ENCODE measurements at places on chromosomes 12 and 14.

DNA sequence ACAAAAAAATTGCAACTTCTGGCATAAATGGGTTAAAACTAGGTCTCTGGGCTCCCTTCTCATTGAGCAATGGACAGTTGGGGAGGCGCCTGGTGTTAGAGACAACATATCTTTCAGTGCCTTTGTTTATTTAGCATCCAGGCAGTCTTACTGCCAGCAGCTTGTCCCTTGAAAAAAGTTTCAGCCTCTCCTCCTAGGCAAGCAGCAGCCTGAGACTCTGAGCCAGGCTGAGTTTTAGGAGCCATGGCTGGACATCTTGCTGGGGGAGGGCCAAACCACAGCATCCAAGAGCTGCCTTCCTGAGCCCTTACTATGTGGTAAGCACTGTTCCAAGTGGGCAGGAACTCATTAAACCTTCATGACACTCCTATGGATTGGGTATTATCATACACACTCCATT, 10.1 kb upstream of the JDP2 start:
- no peak for DNase-seq

DNA sequence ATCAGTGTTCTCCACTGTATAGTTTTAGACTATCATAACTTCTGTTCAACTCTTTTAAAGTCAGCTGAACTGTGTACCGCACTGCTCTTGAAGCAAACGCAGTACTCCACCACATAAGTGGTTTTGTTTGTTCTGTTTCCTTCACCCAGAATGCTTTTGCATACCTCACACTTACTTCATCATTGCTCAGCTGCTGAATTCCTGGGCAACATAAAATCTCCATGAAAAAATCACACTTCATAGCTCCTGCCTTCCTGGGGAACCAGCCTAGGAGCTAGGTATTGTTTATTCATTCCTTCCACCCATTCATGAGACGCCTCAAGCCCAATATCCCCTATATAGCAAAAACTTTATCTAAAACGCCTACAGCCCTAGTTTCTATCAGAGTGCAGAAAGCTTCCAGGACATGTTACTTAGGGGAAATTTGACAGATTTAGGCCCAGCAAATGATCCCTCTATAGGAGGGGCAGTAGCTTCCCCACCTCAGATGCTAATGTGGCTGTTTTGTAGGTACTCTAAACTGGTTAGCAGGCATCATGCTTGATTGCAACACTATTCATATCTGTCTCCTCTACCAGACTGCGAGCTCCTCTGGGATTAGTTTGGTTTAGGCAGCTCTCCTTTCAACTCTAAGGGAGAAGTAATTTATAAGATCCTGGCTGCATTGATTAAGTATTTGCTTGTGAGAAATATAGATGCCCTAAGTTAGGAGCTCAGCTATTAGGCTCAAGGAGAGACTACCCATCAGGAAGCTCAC, 44.5 kb downstream of the LRRC9 start:
- DNase-seq, result no peak

DNA sequence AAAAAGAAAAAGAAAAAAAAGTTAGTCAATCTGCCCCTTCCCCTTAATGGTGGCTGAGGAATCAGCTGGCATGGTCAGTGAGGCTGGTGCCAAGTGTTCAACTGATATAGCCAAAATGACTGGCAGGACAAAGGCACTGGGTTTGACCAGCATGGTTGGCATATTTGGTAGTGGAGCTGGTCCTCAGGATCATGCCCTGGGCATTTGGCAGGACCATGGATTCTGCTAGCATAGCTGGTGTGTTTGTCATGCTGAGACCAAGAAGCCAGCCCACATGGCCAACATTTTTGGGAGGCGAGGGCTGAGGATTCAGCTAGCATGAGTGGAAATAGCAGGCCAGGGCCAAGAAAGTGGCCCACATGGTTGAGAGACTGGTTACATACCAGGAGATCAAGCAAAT, 136.5 kb downstream of the FBXL14 start:
- DNase-seq, result no peak

- DNase-seq, result no peak
Observed at GRCh38 chr12:44947163-44947562, 71.0 kb upstream of the NELL2 start.

- DNase-seq, result no peak
Observed at GRCh38 chr12:132282031-132282949, 47.1 kb downstream of the GALNT9 start.

DNA sequence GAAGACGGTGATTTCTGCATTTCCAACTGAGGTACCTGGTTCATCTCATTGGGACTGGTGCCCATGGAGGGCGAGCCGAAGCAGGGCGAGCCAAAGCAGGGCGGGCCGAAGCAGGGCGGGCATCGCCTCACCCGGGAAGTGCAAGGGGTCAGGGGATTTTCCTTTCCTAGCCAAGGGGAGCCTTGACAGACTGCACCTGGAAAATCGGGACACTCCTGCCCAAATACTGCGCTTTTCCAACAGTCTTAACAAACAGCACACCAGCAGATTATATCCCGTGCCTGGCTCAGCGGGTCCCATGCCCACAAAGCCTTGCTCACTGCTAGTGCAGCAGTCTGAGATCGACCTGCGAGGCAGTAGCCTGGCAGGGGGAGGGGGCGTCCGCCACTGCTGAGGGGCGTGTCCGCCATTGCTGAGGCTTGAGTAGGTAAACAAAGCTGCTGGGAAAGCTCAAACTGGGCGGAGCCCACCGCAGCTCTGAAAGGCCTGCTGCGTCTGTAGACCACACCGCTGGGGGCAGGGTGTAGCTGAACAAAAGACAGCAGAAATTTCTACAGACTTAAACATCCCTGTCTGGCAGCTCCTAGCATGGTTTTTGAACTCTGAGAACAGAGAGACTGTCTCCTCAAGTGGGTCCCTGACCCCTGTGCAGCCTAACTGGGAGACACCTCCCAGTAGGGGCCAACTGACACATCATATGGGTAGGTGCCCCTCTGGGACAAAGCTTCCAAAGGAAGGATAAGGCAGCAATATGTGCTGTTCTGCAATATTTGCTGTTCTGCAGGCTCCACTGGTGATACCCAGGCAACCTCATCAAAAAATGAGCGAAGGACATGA, 77.2 kb downstream of the BAZ1A start:
- no peak for DNase-seq

GRCh38 chr12:78886719-78887407, 22.3 kb downstream of the SYT1 start:
- no peak for DNase-seq

- DNase-seq, result no peak
Observed at GRCh38 chr14:52078721-52079120, 9.9 kb upstream of the NID2 start.

- no peak for DNase-seq
Observed at GRCh38 chr12:54404061-54405004, 14.7 kb downstream of the ITGA5 start.

DNA sequence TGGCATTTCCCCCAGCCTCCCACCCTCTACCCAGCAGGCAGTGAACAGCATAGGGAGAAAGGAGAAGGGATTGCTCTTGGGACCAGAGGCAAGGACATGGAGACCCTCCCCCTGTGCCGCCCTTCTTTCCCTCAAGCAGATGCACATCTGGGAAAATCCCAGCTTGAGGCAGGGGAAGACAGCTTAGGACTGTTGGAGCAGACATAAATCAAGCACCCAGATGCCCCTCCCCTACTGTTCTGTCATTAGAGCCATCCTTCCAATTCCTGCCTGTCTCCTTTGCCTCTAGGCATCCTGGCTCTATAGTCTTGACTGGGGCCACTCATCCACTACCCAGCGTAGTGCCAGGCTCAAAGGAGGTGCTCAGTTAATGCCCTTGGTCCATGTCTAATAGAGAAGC, 7.5 kb upstream of the CISTR start:
- DNase-seq, result no peak

GRCh38 chr12:2273288-2273687, 220.5 kb downstream of the CACNA1C start:
- no peak for DNase-seq

DNA sequence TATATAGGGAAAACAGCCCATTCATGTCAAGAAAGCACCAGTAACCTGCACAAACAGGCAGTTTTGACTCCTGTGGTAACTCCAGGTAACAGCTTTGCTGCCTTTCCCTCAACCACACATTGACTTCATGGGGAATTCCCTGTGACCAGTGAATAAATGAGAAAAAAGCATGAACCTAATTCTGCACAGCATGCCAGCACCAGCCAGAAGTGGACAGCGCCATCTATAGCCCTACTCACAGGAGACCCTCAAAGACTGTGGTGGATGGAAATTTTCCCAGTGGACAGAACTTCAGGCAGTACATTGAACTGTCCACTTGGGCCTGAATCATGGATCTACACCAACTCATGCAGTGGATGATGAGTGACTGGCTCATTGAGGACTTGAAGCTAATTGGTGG, 152.1 kb downstream of the SLC8A3 start:
- no peak for DNase-seq

Measured in KG1 (cell line).